ENCODE measurements at places on chromosomes 6 and 20.
A peak's percentile ranks its signal among the peaks of the same experiment; 100 is the strongest.

DNA sequence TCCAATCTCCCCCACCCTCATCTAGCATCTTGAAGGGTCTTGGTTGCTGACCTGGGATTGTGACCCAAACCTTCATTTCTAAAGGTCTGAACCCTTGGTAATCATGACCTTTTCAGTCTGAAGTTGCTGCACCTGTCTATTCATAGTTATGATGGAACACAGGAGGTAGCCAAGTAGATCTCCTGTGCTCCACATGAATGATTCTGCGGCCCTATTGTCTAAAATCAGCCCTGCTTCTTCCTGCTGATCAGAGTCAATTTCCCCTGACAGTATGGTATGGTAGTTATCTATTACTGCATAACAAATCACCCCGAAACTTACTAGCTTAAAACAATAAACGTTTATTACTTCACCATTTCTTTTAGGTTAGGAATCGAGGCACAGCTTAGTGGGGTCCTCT, 9.0 kb downstream of the OR2B6 start:
- DNase-seq, result no peak

GRCh38 chr20:51659491-51660050, 108.6 kb downstream of the ATP9A start:
- DNase-seq, result no peak

- DNase-seq, result peak; percentile 92
These were observed 23.1 kb upstream of the MROH8 start for GRCh38 chr20:37202267-37202943.

- DNase-seq, result peak; percentile 35
These were observed 102.0 kb downstream of the POPDC3 start for GRCh38 chr6:105077596-105078385.

DNA sequence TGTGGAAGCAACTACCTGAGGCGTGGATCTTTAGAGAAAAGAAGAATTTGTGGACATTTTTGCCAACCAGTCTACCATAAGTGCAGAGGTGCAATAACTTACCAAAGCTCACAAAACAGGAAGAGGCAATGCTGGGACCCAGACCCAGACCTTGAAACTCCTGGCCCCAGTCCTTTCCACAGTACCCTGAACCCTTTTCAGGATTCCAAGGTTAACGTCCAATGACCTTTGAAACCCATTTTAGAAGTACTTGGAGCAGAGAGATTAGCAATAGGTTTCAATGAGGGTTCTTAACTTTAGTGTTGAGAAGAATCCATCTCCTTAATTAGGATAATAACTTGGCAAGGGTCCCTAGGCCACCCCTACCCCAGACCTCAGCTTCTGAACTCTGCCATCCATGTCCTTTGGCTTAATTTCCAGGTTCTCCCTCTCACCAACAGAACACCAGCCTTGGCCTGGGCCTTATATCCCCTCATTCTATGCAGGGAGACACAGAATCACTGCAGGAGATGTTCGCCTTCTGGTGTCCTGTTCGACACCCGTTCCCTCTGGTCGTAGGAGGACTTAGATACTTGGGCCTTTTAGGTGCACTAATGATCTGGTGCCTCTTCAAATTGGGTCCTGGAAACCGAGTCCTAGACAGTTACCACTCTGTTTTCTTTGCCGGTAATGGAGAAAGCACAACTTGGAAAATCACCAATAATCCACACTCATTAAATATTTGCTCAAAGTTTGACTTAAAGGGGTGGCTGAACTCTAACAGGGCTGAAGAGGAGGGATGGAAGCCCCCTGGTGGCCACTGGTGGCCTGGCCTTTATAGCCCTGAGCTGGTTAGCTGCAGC, 40.6 kb downstream of the ISM1 start:
- peak; percentile 55 for DNase-seq

- DNase-seq, result no peak
These were observed 791.1 kb downstream of the MAFB start for GRCh38 chr20:39897781-39898466.

- DNase-seq, result peak; percentile 92
These were observed 234.7 kb upstream of the ECI2 start for GRCh38 chr6:4370066-4370465.

GRCh38 chr20:39107741-39108140, 145.6 kb downstream of the DHX35 start:
- peak; percentile 41 for DNase-seq

DNA sequence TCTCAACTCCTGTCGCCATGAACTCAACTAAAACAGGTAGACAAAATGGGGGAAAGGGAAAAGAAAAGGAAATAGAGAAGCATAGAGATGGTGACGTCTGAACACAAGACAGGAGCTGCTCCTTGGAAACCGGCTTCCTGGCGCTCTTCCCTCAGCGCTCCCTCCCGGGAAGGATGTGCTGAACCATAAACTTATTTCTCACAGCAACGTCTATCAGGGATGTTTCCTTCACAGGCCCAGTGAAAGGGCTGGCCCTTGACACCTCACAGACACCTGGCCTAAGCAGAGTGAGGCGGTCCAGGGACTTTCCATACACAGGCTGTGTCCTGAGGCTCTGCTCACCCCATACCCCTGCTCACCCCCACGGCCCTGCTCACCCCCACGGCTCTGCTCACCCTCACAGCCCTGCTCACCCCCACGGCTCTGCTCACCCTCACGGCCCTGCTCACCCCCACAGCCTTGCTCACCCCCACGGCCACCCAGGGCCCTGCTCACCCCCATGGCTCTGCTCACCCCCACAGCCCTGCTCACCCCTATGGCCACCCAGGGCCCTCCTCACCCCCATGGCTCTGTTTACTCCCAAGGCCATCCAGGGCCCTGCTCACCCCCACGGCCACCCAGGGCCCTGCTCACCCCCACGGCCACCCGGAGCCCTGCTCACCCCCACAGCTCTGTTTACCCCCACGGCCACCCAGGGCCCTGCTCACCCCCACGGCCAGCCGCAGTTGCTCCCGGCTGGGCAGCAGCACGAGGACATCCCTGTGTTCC, 653 bp downstream of the FRMD1 start:
- peak; percentile 16 for DNase-seq

DNA sequence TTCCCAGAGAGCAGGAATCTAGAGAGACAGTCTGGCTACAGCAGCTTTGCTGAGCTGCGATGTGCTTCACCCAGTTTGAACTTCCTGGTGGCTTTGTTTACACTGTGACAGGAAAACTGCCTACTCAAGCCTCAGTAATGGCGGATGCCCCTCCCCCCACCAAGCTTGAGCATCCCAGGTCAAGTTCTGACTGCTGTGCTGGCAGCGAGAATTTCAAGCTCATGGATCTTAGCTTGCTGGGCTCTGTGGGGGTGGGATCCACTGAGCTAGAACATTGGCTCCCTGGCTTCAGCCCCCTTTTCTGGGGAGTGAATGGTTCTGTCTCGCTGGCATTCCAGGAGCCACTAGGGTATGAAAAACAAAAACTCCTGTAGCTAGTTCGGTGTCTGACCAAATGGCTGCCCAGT, 91.0 kb upstream of the ESR1 start:
- DNase-seq, result peak; percentile 62

DNA sequence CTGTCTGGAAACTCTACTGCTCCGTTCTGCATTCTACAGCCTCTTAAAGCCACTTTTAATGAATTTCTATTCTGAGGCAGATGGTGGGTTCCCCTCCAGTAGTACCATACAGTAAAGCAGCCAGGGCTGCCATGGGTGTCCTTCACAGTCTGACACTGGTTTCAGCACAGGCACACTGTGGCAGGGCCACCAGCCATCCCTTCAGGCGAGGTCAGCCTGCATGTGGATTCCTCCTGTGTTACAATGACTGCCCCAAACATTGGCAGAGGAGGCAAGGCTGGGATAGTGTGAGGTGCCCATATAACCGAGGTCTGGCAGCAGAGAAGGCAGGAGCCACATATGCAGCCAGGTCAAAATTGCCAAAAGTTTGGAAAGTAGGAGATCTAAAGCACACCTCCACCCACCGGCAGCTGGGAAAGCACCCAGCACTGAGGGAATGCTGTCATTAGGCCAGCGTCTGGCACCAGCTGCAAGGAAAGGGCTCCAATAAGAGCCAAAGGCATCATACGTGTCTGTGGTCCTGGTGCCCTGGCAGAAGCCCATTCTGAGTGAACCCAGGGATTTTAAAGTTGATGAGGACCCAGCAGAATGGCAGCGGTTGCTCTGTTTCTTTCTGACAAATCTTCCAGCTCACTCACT, 24.0 kb downstream of the STK35 start:
- no peak for DNase-seq

DNA sequence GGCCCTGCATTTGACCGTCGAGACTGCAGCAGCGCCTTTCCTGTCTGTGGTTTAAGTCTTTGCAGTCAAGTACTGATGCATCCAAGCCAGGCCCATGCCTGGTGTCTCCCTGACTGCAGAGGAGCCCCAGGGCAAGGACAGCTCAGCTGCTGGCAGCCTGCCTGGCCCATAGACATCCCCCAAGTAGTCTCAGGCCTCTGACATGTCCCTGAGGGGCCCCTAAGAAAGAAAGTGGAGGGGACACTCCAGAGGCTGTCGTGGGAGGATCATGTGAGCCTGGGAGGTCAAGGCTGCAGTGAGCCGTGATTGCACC, 18.0 kb downstream of the HRH3 start:
- no peak for DNase-seq

GRCh38 chr6:166496460-166496859, 90.0 kb downstream of the RAMACL start:
- DNase-seq, result no peak

GRCh38 chr6:36113703-36114102, 16.6 kb upstream of the MAPK13 start:
- no peak for DNase-seq

- DNase-seq, result no peak
These were observed 85.4 kb downstream of the CD83 start for GRCh38 chr6:14202947-14203346.

DNA sequence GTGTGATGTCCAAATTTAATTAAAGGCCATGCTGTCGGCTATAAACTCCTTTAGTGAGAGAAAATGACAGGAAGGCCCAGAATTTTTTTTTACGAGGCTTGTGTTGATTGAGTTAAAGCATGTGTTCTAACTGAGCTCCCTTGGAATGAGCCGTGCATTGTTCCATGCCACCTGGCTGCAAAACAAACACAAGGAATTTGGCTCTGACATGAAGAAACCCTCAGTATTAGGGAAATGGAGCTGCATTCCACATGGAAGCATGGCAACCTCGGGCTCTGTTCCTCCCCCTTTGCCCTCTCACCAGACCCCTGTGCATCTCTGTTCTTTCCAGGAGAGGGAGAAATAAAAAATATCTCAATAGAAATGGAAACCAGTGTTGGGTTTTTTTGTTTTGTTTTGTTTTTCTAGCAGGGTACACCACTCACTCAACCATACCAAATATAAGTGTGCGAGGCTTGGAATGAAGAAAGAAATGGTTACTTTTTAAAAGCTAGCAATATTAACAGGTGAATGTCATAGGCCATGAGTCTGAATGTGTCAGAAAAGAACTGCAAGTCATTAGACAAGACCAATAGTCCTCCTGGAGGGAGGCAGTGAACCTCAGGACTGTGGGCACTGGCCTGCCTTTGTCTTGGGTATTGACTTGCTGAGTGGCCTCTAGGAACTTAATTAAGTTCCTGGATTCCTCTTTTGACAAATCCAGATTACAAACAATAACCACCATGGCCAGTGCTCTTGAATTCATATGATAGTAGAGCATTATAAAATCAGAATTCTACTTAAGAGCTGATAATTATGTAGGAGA, 935.1 kb downstream of the KIF16B start:
- peak; percentile 58 for DNase-seq

- DNase-seq, result no peak
These were observed 52.2 kb upstream of the FNDC1 start for GRCh38 chr6:159117046-159117445.

Measured in kidney tubule cell (primary cell).